T-helper 22 cell (primary cell): ENCODE measurements at places on chromosomes 2 and 18.

GRCh38 chr2:144894612-144895599 lies 375.0 kb upstream of the ZEB2 start:
- DNase-seq: no peak

GRCh38 chr2:224354632-224355211 lies 47.2 kb downstream of the FAM124B start:
- no peak for DNase-seq

- DNase-seq: no peak
These were observed 23.3 kb downstream of the LDLRAD4 start for GRCh38 chr18:13241893-13242175.

DNA sequence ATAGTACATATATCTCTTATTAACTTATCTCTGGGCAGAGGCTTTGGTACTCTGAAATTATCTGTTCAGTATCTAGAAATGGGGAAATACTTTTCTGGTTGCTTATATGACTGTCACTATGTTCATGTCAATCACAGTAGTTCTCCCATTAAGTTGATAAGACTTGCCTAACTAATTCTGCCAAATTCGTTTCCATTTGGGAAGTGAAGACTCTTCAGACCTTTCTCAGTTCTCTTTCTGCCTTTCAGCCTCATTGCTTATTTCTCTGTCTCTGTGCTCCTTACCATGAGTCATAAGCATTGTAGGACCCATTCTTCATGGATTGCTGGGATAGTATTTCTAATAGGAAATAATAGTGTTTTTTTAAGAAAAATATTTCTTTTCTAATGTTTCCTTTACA lies 113.5 kb downstream of the PHLPP1 start:
- no peak for DNase-seq

GRCh38 chr2:48734576-48735303 lies 20.8 kb downstream of the LHCGR start:
- no peak for DNase-seq
